Glutamatergic neuron (in vitro differentiated cells): ENCODE measurements at places on chromosomes 2 and 18. TPM values are rescaled to one million over a fixed set of nuclear protein-coding genes. Genes with fewer than 3 reads are reported as not detected.

Gene ZSWIM2
- total RNA-seq = not detected

GRCh38 chr2:187232749-187233148 lies 215.3 kb downstream of the CALCRL start:
- no peak for DNase-seq

Gene LRRTM1
- total RNA-seq = 3.8 TPM

DNA sequence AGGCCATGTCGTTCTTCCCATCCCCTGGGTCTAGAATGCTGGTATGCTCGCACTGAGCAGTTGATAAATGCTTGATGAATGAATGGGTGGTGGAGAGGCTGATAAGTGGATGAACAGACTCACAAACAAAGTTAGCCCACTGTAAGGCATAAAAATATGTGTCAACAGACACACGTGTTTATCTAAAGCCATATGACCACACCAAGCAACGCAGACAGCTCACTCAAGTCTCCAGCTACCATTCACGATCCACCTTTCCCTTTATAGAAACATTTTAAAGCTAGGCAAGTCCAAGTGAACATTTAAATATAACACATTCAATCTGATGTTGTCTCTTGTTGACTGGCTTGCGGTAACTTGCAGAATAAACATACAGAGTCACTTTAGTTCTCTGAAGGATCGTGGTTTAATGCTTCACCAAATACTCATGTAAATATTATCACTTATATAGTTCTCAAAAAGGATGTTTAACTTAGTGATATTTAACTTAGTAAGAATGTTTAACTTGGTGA lies 105.5 kb downstream of the NOL10 start:
- no peak for DNase-seq

DNA sequence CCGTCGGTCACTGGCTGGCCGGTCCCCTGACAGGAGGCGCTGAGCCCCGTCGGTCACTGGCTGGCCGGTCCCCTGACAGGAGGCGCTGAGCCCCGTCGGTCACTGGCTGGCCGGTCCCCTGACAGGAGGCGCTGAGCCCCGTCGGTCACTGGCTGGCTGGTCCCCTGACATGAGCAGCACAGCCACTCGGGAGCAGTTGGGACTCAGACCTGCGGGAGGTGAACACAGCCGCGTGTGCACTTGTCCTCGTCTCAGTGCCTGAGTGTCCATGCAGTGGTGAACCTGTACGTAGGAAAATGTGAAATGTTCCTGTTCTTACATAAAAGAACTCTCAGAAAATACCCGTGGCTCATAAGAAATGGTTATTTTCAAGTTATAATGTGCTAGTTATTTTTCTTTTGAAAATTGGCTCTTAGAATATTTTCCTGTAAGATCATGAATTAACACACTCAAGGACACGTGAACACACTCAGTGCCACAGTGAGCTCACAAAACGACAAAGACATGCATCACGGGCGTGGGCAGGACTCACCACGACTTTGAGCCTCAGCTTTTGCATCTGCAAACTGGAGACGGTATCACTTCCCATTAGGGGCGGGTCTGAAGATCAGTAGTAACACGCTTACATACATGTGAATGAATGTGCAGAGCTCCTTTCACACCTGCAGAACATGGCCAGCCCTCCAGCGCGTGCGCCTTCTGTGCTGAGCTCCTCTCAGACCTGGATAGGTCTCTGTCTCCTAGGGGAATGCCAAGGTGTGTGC lies 21.1 kb upstream of the NFATC1 start:
- no peak for DNase-seq

DNA sequence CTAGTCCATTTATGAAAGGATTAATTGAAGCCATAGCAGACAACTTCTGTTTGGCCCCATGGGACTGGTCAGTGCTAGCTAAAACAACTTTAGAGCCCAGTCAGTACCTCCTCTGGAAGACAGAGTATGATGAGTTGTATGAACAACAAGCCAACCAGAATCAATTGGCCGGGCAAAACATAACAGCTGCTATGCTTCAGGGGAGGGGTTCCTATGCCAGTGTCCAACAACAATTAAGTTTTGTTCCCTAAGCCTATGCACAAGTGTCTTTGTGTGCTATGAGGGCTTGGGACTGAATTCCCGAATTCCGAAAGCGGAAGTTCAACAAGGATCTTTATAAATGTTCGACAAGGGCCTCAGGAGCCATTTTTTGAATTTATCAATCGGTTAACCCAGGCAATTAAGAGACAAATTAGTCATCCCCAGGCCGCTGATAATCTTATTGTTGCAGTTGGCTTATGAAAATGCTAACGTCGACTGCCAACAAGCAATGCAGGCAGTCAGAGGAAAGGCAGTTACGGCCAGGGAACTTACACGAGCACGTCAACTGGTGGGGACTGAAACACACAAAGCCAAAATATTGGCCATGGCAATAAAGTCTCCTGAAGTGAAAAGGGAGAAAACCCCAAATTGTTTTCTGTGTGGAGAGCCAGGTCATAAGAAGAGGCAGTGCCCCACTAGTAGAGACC lies 57.9 kb downstream of the ZNF638 start:
- no peak for DNase-seq

- no peak for DNase-seq
Measured at GRCh38 chr2:206456078-206456754, 12.9 kb downstream of the ADAM23 start.

DNA sequence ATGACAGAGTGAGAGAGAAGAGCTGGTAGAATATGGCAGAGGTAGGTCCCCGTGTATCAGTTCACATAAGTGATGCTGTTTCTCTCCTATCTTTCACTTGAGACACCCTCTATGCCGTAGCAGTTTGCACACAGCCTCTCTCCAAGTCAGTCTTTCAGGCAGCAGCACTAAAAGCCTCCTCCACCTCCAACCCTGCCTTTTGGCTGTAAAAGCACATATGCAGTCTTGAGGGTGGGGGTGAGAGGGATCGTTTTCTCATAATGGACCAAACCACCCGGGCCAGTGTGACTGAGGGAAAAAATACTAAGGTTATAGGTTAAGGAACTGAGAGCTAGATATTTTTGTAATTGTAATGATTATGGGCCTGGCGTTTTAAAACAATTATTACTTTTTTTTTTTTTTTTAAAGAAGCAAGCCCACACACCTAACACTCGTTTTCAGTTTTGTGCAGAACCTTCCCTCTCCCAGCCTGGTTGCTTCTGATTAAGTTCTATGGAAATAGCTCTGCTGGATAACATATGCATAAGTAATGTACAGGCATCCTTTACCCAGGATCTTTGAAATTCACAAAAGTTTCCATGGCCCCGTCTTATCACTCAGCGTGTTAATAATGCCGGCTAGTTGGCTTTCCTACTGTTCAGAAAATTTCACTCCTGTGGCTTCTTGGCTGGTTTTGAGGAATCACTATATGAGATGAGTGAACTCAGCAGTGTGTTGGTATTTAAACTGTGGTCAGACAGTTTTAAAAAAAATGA lies 112.2 kb upstream of the MEIS1 start:
- DNase-seq = peak; percentile 27

GRCh38 chr2:157813467-157813866 lies 62.7 kb downstream of the ACVR1 start:
- no peak for DNase-seq

Gene GNLY
- not detected for total RNA-seq
